Heart right ventricle (tissue), 16 donors: ENCODE measurements at places on chromosomes 2 and 18. TPM values are rescaled to one million over a fixed set of nuclear protein-coding genes. Genes with fewer than 3 reads are reported as not detected.

HOXD8 gene
- total RNA-seq, result 0.26 TPM

FSHR gene
- not detected for total RNA-seq

OTOS gene
- total RNA-seq, result not detected

POTEJ gene
- not detected for total RNA-seq

BCL2 gene
- 22.3 TPM for total RNA-seq

NAT8 gene
- total RNA-seq, result not detected

ZNF512 gene
- total RNA-seq, result 19.0 TPM

RELCH gene
- total RNA-seq, result 14.4 TPM

RSAD2 gene
- total RNA-seq, result 6.3 TPM

UBXN4 gene
- total RNA-seq, result 61.1 TPM

FBLN7 gene
- 0.59 TPM for total RNA-seq

TRABD2A gene
- 0.41 TPM for total RNA-seq

RAPGEF4 gene
- 8.2 TPM for total RNA-seq

NTSR2 gene
- total RNA-seq, result not detected

MC5R gene
- not detected for total RNA-seq

SP9 gene
- not detected for total RNA-seq

TOGARAM2 gene
- total RNA-seq, result 12.2 TPM

C2orf92 gene
- total RNA-seq, result 2.1 TPM

DNA sequence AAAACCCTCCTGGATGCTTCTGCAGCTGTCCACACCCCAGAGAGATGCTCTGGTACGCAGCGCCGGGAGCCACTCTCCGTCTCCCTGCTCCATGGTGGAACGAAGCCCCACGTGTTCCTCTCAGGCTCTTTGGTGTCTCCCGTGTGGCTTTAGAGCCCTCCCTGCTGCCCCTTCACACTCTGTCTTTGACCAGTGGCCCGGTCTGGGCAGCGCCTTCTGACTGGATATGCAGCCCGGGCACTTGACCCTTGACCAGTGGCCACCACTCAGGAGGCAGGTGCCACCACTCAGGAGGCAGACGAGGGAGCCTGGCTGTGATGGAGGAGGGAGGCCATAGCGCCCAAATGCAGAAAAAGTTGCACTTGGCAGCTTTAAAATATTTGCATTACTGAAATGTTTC, 214.5 kb upstream of the SALL3 start:
- no peak for DNase-seq

GRCh38 chr2:25548601-25549000, 124.8 kb downstream of the DTNB start:
- DNase-seq, result no peak

- no peak for DNase-seq
Measured at GRCh38 chr2:186138845-186139244, 347.2 kb upstream of the ZC3H15 start.

DNA sequence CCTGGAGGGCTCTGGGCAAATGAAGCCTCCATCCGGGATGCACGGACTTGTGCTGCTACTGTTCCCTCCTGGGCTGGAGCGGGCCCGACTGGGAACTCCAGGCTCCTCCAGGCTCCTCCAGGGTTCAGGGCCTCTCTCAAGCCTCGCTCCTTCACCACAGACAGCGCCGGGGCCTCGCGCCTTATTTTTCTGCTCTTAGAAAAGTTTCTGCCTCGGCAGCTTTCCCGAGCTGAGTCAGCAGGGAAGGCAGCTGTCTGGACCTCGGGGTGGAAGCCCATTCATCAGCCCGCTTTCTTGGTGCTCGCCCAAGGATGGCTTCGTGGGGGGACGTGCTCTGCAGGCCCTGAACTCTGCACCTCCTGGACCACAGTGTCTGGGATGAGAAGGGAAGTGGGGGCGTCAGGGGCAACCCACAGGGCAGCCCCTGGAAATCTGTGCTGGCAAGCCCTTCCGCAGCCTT, 12.9 kb upstream of the TEX51 start:
- peak; percentile 18 for DNase-seq

- no peak for DNase-seq
Measured at GRCh38 chr2:156513219-156513618, 77.0 kb downstream of the GPD2 start.

GRCh38 chr2:224401641-224402342, at the start of gene FAM124B:
FAM124B (minus strand) TSS chr2:224402107; CDS start chr2:224401768, 339 bp downstream.
- peak; percentile 61 for DNase-seq

GRCh38 chr2:104769096-104769495, 84.8 kb upstream of the POU3F3 start:
- no peak for DNase-seq

- no peak for DNase-seq
Measured at GRCh38 chr2:143440411-143441012, 311.3 kb downstream of the ARHGAP15 start.

DNA sequence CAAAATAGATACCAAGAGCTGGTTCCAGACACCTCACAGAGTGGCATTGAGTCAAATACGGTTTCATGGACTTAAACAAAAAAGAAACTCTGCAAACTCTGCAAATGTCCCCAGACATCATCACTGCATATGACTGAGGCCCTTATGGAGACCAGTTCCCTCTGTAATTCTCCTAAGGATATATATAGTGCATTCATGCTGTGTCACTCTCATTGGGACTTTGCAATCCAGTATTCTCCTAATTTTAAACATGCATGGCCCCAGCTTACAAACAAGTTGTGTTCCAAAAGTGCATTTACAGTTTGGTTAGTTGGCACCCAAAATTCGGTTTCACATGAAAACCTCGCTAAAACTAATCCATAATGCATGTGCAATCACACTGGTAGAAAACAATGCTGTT, 18.6 kb upstream of the INO80C start:
- no peak for DNase-seq

- no peak for DNase-seq
Measured at GRCh38 chr2:218485986-218486667, 67.2 kb downstream of the VIL1 start.

GRCh38 chr18:67142604-67143003, 373.9 kb downstream of the DSEL start:
- no peak for DNase-seq

DNA sequence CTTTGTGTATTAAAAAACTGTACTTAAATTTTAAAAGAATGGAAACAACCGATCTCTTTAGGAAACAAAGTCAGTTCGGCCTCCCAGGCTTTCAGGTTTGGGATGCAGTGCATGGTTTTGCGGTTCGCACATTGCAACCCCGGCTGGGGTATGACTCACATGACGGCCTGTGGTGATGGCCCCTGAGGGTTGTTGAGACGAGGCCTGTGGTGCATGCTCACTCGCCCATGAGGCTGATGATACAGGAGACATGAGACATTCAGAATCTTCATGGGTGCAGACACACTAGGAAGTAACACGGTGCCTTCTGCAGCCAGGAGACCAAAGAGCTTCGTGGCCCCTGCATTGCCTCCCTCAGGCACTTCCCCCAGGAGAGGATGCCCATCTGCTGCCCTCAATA, 724.6 kb upstream of the SALL3 start:
- DNase-seq, result no peak

DNA sequence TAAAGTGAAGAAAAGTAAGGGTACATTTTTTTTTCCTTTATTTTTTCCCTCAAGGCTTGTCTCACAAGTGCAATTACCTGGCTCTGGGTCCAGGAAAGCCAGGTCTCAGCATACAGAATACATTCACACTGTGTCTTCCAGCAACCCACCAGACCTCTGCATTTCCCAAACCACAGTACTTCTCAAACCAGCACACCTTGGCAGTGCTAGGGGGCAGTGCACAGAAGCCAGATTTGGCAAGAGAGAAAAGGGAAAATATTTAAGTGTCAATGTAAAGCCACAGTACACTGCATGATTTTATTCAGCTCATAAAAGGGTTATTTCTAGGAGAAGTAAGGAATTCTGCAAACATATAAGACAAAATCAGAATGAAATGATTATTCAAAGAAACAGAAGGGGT, 172.8 kb downstream of the NRXN1 start:
- no peak for DNase-seq

DNA sequence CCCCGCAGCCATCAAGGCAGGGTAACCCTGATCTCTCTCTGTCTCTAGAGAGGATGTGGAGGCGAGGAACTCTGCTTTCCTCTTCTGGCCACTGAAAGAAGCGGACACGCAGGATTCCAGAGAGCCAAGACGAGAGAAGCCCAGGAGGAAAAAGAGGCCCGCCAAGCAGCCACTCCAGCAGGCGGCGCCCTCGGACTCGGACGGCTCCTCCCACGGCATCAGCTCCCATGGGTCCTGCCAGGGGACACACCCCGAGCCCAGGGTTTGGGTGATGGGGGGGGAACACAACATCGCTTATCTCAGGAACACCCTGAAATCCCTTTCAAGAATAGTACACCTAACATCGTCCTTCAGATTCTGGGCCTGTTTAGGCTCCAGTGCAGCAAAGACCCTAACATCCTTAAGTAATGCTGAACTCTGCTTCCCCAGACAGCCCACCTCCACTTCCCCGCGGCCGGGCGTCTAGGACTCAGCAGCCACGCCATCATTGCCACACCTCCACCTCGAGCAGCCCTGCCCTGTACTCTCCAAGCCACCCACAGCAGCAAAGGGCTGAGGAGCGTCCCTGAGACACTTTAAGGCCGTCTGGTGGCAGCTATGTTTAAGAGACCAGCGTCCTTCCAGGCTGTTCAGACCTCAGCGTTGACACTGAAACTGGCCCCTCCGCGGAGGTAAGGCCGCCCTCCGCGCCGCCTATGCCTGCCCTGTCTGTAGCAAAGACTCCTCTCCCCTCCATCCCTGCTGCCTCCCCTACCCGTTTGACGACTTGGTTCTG, 34.3 kb upstream of the CNGA3 start:
- no peak for DNase-seq

GRCh38 chr2:160111951-160112798, 49.8 kb upstream of the PLA2R1 start:
- DNase-seq, result no peak

GRCh38 chr2:10680214-10680613, 9.6 kb downstream of the NOL10 start:
- no peak for DNase-seq

- no peak for DNase-seq
Measured at GRCh38 chr2:85057226-85057962, 75.8 kb upstream of the TCF7L1 start.

DNA sequence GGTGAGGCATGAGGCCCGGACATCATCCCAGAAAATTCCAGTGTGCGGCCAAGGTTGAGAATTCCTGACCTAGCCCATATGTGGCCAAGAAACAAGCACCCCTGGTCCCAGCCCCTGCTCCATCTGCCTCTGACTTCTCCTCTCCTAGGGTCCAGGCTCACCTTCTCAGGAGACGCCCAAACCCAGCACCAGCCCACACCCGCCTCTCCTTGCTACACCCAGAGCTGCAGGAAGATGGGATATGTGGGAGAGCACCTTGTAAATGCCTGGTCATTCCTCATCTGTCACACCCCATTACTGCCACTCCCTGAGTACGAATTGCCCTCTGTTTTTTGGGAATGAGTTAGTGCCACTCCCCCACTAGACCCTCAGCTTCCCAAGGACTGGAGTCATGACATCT, 7.3 kb upstream of the ATP6V1B1 start:
- DNase-seq, result no peak

GRCh38 chr2:173184031-173185004, 108.7 kb downstream of the MAP3K20 start:
- peak; percentile 40 for DNase-seq

GRCh38 chr18:74861154-74861553, 263.5 kb downstream of the ZNF407 start:
- no peak for DNase-seq

GRCh38 chr18:52054324-52054723, 285.7 kb upstream of the DCC start:
- no peak for DNase-seq

DNA sequence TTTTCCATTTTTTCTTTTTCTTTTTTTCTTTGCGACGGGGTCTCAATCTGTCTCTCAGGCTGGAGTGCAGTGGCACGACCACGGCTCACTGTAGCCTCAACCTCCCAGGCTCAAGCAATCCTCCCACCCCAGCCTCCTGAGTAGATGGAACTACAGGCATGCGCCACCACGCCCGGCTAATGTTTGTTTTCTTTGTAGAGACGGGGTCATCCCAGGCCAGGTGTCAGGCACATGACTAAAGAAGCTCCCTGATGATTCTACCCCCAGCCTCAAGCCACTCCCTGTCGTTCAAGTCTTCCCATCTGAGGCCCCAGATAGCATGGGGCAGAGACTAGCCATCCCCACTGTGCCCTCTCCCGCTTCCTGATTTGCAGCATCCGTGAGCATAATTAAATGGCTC, 9.8 kb upstream of the FZD5 start:
- no peak for DNase-seq

DNA sequence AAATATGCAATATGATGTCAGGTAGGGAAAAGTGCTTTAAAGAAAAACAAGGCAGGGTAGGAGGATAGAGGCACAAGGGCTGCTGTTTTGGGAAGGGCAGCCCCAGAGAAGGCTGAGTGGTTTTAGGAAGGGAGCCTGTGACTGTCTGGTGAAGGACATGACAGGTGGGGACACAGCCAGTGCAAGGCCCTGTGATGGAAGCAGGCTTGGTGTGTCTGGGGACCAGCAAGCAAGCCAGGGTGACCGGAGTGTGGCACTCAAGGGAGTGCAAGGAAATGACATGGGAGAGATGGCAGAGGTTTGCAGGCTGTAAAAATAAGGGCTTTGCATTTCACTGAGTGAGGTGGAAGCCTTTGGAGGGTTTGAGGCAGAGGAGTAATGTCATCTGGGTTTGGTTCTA, 62.0 kb downstream of the LTBP1 start:
- no peak for DNase-seq

GRCh38 chr2:32884346-32884745, 62.4 kb upstream of the LTBP1 start:
- no peak for DNase-seq
